SJSA1 (cell line): ENCODE measurements at places on chromosomes 5 and 9. TPM values are rescaled to one million over a fixed set of nuclear protein-coding genes. Genes with fewer than 3 reads are reported as not detected.

SAXO1 gene
- not detected in 2 replicates for total RNA-seq

GRCh38 chr9:69444791-69445190, 119.8 kb downstream of the ENTREP1 start:
- DNase-seq: no peak

GRCh38 chr5:154242964-154243376, 52.4 kb downstream of the GALNT10 start:
- no peak for DNase-seq

DNA sequence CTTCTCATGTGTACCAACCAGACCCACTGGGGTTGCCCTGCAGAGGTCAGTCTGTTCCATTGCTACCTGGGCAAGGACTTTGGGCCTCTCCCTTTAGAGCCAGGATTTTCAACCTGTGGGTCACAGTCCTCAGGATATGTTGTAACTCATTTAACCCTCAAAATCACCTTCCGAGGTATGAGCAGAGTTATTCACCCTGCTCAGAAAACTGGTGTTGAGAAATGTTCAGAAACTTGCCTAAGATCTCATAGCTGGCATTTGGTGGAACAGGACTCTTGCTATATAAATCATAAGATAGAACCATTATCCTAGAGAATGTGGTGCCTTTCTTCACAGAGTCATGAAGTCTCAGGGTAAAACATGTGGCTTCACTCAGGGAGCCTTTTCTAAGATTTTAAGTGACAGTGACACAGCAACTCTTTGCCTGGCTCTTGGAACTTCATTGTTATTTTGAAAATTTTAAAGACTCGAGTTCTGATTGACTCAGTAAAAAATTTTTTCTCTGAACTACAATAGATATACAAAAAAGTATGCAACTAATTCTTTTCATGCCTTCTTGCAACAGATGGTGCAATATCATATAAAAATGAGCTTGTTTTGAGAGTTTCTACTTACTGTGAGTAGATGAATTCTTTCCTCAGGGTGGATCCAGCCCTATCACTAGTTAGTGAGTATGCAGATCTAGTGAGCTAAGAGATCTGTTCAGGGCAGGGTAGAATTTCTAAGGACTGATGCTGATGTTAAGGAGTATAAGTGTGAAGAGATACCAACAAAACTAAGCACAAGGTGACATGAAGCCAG, 29.5 kb downstream of the CAST start:
- DNase-seq: no peak

- no peak for DNase-seq
These were observed 385.5 kb downstream of the ADGRV1 start for GRCh38 chr5:90944116-90944515.

- DNase-seq: no peak
These were observed 279.9 kb upstream of the CD180 start for GRCh38 chr5:67476531-67476930.

FASTKD3 gene
- 7.3 and 23.6 TPM in 2 replicates for total RNA-seq

- no peak for DNase-seq
These were observed 83.7 kb upstream of the SLC27A6 start for GRCh38 chr5:128881502-128882018.

DNA sequence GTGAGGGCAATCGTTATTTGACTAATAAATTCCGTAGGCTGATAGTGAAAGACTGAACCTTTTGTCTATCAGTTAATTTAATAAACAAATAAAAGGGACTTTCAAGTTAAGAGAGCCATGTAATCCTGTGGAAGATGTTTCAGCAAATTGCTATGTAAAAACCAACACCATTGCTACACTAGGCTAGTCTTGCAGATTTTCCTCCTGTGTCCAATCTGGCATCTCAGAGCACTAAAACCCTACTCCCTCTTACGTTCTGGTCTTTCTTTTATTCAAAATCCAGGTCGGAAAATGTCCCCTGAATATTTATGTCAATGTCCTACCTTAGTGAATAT, 478.8 kb upstream of the TNC start:
- DNase-seq: no peak

GRCh38 chr5:322281-322941, 897 bp downstream of the AHRR start:
- no peak for DNase-seq

GRCh38 chr9:77554586-77555105, 93.5 kb downstream of the GNA14 start:
- DNase-seq: no peak

ZNF483 gene
- 1.2 and 1.3 TPM in 2 replicates for total RNA-seq

- DNase-seq: no peak
These were observed 38.5 kb downstream of the UBTD2 start for GRCh38 chr5:172245046-172245445.

DNA sequence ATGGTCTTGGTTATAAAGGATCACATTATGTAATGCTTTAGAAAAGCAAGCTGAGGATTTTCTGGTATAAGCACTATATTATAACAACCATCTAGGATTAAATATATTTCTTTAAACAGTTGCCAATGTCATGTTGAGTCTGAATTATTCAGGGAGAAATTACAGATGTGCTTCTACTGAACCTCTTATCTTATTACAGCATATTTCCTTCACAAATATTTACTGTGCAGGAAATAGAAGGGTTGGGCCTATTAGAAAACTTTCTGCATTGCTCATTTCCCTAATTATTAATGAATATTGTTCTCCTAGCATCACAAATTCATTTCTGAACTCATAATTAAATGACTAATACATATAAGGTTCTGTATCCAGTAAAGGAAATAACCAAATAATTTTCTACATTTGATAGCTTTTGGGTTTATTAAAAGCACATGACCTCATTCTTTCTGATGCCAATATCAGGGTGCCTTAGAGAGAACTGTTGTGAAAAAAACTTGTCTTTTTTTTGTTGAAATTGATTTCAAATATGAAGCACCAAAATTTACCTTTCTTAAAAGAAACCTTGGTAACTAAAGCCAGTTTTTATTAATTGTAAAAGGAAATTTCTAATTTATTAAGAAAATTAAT, 476.8 kb upstream of the PTGER4 start:
- DNase-seq: no peak

- no peak for DNase-seq
These were observed 129.1 kb upstream of the PIK3R1 start for GRCh38 chr5:68086439-68086838.

PIP5K1B gene
- not detected in 2 replicates for total RNA-seq

GRCh38 chr9:93587651-93588347, 11.4 kb downstream of the PHF2 start:
- no peak for DNase-seq

DNA sequence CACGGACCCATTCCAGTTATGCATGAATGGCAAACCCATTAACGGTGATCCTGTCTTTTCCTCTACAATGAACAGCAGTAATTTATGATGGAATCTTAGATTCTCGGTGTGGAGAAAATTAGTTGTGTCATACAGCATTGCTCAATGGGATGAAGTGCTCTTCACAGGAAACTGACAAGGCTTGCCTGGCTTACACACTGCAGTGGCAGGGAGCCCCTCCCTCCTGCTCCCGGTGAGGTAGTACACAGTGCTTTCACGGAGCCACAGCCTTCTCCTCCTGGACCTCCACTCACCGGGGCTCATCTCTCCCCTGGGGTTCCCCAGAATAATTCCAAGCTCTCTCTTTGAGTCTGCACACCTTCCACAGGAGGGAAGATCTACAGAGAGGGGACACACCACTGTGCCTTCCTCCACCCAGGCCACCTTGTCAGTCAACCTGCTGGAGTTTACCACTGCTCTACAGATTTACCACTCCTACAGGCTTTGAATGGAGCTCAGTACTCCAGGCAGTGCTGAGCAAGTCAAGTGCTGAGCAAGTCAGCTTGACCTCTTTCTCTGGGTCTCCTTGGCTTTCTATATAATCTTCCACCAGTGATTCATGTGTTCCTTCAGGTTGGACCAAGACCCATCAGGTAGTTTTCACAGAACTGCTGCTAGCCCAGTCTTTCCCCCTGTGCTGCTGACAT, 59.1 kb upstream of the TBC1D2 start:
- DNase-seq: no peak

- no peak for DNase-seq
These were observed 49.3 kb downstream of the COL15A1 start for GRCh38 chr9:98992885-98993569.

GRCh38 chr5:143052967-143053682, 282.9 kb downstream of the ARHGAP26 start:
- DNase-seq: no peak

- no peak for DNase-seq
These were observed 76.8 kb upstream of the LMX1B start for GRCh38 chr9:126536841-126537465.

UGT3A1 gene
- 1.0 TPM in 1 of 2 replicates, not detected in the other for total RNA-seq

COMMD10 gene
- total RNA-seq: 112 and 141 TPM in 2 replicates

RAPGEF6 gene
- 20.8 and 21.1 TPM in 2 replicates for total RNA-seq

TRPM6 gene
- total RNA-seq: not detected in 2 replicates
